Breast epithelium (tissue), 4 donors: ENCODE measurements at places on chromosomes 4 and X.

- DNase-seq, result no peak
Measured at GRCh38 chrX:45353456-45353855, 152.8 kb upstream of the DIPK2B start.

GRCh38 chr4:89056953-89057398, at the start of gene FAM13A:
Gene FAM13A (minus strand): TSS chr4:89057185. CDS start chr4:89056964, 221 bp downstream.
- DNase-seq, result peak; percentile 74

- DNase-seq, result no peak
Measured at GRCh38 chr4:7336067-7336569, 98.6 kb downstream of the PSAPL1 start.

- DNase-seq, result no peak
Measured at GRCh38 chr4:145580906-145581305, 38.3 kb upstream of the MMAA start.

DNA sequence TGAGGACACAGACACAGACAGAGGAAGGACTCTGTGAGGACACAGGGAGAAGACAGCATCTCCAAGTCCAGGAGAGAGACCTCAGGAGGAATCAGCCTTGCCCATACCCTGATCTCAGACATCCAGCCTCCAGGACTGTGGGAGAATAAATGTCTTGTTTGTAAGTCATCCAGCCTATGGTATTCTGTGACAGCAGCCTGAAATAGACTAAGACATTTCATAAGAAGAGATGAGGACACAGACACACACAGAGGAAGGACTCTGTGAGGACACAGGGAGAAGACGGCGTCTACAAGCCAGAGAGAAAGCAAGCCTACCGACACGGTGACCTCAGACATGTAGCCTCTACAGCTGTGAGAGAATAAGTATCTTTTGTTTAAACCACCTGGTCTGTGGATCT, 112.1 kb downstream of the DHRSX start:
- DNase-seq, result no peak

DNA sequence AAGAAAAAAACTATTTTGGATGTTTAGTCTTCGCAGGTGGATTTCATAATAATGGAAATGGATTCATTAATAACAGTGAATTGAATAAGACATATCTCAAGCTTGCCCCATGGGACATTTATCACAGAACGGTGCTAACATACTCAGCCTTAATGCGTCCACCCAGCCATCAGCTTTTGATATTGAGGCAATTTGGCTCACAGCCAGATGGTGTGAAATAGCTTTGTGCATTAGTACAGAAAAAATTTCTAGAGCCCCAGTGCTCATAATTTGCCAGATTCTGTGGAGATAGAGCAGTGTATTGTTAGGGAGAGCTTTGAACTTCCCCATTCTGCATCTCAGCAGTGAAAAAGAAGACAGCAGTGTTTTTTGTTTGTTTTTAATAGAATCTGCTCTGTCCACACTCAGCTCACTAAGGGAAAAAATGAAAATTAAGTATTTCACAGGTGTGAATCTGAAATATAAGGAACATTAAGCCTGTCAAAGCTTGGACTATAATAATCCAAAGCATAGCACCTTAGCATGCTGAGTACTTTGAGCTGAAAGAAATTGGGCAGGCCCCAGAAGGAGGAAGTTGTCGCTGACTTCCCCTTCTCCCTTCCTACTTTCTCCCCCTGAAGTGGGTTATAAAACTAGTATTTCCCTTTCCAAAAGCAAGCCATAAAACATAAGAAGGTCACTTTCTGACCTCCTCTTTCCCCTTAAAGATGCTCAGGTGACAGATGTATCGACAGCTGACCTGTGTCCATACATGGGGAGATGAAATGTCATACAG, 295.8 kb downstream of the MAGEB5 start:
- DNase-seq, result no peak

GRCh38 chr4:69760455-69760854, at the start of gene SULT1B1:
Gene SULT1B1 (minus strand): TSS chr4:69760620. CDS start chr4:69755217, 5,403 bp downstream.
- DNase-seq, result no peak

- DNase-seq, result no peak
Measured at GRCh38 chr4:76931087-76931486, 18.5 kb upstream of the SEPTIN11 start.

DNA sequence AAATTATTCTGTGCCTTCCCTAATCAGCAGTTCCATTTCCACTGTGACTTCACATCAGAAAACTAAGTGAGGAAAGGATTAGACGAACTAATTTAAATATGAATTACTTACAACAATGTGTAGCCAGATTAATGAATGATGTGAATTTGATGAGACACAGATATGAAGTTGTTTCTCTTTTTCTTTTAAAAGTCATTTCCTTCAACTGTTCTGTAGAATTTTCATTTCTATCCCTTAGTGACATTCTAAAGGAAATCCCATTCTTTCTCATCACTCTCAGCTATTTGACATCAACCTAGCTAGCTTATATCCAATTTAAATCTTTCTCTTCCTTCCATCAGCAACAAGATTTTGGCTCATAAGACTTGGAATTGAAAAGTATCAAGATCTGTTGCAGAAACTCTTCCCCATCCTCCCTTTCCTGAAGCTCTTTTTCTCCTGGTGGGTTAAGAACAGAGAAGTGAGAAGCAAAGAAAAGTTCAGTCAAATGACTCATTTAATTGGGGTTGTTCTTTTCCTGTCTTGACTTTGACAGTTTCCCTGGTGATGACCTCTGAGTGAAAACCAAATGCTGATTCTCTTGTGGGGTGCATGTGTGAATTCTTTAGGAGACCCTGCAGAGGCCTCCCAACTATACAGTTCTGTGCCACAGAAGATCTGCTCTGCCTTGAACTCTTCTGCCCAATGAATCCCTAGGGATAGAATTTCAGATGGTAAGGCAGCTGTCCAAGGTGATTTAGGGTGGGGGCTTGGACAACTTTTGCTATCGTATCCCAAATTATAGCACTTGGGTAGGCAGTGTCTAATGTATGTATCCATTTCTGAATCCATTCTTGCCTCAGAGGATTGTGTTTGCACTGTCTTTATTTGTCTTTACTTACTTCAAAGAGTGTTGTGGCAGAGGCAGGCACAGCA, 232.5 kb upstream of the GPRIN3 start:
- DNase-seq, result no peak

DNA sequence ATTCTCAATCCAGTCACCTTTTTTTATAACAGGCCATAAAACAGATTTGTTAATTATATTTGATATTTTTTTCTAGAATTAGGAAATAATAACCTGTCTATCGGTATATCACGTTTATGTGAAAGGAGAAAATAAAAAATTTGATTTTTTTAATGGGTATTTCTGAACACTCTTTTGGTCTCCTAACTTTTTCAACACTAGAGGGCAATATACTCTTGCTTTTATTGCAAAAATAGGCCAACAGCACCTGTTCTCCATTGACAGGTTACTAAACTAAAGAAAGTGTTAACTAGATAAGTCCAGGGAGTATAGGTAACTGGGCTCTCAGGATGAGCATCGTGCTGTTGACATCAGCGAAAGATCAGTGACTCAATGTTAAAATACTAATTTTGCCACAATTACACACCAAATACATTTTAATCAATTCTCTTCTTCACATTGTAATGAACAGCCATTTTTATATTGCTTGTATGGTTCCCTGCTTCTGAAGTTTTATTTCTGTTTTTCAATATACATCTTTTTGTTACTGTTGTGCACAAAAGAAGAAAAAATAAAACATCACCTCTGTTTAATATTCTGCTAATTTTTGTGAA, 22.8 kb downstream of the NDST4 start:
- no peak for DNase-seq

GRCh38 chrX:6468706-6469105, 66.2 kb downstream of the VCX3A start:
- no peak for DNase-seq

GRCh38 chrX:84487365-84488353, 14.6 kb downstream of the HDX start:
- no peak for DNase-seq

DNA sequence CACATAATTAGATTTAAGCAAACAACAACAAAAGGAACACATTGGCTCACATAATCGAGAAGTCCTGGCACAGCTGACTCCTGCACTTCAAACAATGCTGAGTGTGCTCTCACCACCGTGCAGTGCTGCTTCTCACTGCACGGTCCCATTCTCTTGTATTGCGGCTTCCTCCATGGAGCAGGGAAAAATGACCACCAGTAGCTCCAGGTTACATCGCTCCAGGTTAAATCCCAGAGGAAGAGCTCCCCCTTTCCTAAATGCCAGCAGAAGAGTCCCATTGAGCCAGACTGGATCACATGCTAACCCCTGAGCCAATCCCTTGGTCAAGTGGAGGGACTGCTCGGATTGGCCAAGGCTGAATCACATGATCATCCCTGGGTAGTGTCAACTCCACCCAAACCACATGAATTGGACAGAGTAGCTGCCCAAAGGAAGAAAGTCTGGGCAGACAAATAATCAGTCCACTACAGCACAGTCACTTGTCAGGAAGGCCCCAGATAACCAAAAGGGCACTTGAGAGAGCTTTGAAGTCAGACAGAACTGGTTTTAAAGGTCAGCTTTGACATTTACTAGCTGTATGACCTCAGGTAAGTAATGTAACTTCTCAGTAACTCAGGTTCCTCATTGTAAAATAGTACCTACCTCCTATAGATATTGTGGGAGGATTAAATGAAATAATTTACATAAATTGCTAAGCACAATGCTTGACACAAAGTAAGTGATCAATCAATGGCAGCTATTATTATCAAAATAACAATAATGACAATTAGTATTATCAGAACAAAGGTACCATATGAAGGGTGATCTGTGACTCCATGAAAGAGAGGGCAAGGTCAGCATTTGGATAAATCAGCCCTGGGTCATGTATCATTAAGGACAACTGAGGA, 14.3 kb downstream of the TEC start:
- DNase-seq, result no peak

DNA sequence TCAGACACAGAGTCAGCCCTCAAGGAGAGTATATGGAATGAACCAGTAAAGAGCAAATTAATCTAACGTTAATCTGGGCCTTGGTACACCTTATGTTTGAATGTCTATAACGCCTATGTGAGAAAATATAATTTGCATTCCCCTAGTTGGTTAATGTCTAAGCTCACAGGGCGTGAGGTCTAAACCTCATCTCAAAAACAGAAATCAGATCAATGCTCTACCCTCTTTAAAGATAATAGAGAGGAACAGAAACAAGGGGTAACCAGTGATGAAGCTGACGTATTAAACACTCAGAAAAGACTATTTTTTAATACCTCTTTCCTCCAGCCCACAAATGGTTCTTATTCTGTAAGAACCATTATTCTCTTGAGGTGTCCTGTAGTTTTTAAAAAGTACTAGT, 369.2 kb upstream of the NOCT start:
- DNase-seq, result no peak

GRCh38 chr4:48033825-48034413, 17.3 kb downstream of the NIPAL1 start:
- DNase-seq, result no peak

GRCh38 chr4:72886602-72887001, 182.9 kb downstream of the COX18 start:
- DNase-seq, result no peak

DNA sequence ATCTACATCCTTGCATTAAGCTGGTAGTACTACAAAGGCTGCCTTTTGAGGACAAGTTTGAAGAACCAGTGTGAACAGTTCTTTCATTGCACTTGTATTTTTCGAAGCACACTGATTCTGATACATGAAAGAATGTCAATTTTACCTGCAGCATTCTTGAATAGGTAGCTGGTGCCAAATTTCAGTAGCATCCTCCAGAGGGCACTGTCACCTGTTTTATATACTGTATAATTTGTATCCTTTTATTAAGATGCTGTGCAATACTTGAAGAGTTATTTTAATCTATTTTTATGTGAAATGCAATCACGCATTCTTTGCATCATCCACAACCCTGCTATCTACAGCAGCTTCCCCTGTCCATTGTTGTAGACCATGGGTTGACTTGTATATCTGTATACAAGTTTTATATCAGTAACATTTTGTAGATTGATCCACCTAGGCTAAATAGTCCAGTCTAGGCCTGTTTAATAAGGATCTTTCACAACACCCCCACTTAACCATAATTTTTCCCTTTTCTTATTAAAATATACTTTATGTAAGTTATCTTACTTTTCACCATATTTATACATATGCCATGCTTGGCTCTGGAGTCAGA, 325.7 kb downstream of the PCDH7 start:
- no peak for DNase-seq

GRCh38 chrX:154372612-154373022, 1.8 kb downstream of the FLNA start:
- DNase-seq, result no peak

DNA sequence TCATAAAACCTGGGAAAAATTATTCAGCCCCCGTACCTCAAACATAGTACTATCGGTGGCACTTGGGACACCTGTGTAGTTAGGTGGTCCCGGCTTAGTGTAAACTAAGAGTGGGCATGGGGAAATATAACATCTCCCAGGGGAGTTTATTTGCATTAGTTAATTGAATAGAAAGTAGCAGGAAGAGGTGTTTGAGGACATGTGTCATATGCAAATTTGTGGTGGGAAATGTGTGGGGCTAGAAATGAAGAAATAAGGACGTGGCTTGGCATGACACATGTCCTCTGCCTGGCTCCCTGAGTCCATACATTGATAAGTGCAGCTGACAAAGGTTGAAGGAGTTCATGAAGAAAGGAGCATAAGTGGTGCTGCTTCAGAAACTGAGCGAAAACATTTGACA, 483.6 kb downstream of the SH2D1A start:
- DNase-seq, result no peak

DNA sequence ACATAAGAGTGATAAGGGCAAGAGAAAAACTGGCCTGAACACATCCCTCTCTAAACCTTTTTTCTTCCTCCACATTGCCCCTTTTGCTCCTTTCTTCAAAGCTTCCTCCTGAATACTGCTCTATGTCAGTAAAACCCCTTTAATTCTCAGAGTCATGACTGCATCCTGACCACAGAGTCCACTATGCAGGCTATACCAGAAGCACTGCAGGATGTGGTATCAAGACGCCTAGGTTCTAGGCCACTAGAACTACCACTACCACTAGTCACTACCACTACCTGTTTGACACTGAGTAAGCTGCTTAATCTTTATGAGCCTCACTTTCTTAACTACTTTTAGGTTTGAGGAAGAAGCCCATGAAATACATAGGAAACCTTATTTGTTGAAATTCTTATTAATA, 38.7 kb downstream of the ARHGEF9 start:
- DNase-seq, result no peak

- no peak for DNase-seq
Measured at GRCh38 chrX:15866147-15866546, 11.5 kb upstream of the AP1S2 start.

DNA sequence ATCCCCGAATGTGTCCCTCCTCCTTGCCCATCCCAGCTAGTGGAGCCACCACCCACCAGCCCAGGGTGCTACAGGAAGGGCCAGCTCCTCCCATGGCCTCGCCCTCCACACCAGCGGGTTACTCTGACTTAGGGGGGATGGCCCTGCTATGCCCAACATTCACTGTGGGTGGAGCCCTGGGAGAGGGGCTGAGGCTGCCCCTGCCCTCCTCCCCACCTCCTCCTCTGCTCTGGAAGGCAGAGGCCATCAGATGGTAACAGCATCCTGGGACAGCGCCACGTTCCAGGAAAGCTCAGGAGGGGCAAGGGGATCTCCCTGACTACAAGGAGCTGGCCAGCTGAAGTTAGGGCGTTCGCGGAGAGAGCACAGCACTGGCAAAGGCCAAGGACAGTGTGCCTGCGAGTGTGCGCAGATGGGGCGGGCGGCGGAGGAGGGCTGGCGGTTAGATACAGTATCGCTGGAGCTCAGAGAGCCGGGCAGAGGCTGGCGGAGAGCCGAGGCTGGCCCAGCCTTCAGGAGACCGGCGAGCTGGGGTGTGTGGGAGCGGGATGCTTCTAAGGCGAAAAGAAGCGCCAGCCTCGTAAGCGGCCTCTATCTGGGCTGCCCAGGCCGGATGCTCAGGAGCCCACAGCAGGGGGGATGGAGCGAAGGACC, 1.5 kb downstream of the JAKMIP1 start:
- no peak for DNase-seq

- no peak for DNase-seq
Measured at GRCh38 chrX:17596061-17596460, 141.2 kb upstream of the SCML1 start.
